Cardiac fibroblast (primary cell): ENCODE measurements at places on chromosomes 3 and 15.

DNA sequence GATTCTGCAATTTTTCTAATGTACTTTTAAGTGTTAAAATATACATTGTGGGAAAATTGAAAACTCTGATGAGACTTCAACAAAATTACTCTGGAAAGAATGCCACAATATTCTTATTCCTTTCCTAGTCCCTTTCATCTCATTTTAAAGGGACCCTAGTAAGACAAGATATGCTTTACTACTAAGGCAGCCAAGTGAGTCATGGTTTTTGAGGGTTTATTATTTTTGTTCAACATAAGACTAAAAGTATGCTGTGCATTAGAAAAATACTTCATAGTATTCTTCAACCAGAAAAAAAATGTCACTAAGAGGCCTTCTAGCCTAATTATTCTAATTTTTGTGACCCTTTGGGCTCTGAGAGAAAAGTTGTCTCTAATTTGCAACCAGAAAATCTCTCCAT is 7.4 kb downstream of the IL12A start:
- peak; percentile 45 for DNase-seq

- no peak for DNase-seq
Observed at GRCh38 chr15:70147778-70148177, 50.1 kb upstream of the TLE3 start.

DNA sequence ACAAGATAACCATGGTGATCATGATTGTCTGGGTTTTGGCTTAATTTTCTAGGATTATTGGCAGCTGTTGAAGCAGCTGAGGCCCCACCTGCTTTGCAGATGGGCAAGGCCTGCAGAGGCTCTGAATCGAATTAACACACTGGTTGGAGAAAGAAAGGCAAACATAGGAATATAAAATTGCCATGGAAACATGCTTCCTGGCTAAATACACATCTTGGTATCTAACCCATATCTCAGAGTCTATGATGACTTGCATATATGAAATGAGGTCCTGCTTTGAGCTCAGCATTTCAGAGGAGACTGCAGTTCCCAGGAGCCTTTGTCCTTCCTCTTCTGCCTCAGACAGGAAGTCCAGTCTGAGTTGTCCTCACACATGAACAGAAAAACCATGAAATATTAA is 24.3 kb upstream of the SV2B start:
- no peak for DNase-seq

- DNase-seq = no peak
Observed at GRCh38 chr3:50876947-50877346, 202.2 kb downstream of the DOCK3 start.

DNA sequence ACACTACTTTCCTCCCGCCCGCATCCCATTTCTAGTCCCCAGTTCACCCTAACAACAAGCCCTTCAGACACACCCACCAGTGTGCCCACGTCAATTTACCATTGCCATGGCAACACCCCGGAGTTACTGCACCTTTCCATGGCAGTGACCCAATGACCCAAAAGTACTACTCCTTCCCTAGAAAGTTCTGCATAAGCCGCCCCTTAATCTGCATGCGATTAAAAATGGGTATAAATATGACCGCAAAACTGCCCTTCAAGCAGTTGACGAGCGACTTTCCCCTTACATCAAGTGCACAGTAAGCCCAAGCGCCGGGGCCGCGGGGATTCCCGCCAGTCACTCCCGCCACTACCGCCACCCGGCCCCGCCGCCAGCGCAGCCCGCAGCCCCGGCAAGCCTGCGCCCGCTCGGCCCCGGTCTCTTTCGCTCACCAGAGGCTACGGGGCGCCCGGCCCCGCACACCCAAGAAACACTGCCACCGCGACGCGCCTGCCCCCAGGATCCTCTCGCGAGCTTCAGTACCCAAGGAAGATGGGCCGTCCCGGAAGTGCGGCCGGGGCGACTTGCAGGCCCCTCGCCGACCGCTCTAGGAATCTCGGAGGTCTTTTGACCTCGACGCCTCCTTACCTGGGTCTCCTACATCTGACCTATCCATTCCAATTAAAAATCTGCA is 27.2 kb upstream of the ZNF502 start:
- peak; percentile 90 for DNase-seq

DNA sequence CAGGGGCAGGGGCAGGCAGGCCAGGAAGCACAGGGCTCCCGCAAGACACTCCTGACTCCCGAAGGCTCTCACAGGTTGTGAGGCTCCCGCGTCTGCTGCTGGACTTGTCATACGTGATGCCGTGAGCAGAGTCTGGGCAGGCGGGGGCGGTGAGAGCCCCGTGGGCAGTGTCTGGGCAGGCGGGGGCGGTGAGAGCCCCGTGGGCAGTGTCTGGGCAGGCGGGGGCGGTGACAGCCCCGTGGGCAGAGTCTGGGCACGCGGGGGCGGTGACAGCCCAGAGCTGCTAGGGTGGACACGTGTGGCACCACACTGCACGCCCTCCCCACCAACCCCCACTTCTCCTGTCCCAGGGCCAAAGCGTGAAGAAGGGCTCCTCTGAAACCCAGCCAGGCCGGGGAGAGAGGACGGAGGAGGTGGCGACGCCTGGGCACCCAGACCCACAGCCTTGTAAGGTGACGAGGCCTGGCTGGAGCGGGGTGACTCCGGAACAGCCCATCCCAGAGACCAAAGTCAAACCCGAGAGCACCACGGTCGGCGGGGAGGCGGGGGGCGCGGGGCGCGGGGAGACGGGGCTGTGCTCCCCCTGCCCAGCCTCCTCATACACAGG is 35.0 kb downstream of the TNK2 start:
- DNase-seq = no peak

- DNase-seq = no peak
Observed at GRCh38 chr15:80416702-80417101, 12.5 kb downstream of the ARNT2 start.

GRCh38 chr15:90082140-90082715 is 20.0 kb downstream of the IDH2 start:
- no peak for DNase-seq

- no peak for DNase-seq
Observed at GRCh38 chr3:11552289-11553264, 91.1 kb downstream of the VGLL4 start.

DNA sequence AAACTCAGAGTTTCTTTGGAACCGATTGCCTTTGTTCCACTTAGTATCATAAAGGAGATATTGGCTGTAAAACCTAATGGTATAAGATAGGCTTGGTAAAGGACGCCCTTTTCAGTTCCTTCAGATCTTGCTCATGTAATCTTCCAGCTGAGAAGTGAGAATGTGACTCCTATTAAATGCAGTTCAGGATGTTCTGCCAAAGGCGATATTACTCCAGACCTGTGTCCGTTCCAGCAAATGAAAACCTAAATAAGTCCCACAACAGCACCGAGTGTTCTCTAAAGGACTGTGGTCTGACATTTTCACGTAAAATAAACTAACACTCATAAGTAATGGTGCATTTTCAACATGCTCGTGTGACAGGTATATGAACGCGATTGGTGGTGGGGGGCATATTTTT is 276.2 kb downstream of the FEZF2 start:
- no peak for DNase-seq

DNA sequence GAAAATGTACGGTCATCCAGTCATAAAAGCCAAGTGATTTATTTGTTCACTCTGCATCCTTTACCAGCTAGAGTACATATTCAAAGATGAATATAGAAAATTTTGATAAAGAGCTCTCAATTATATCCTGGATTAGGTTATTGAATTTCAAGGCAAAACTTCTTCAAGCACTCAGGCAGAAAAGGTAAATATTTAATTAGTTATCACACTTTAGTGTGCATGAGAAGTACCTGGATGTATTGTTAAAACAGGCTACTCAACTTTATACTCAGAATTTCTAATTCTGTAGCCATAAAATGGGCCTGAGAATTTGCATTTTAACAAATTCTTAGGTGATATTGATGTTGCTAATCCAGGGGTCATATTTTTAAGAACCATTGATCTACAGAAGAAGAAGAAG is 45.3 kb downstream of the ILDR1 start:
- no peak for DNase-seq

- no peak for DNase-seq
Observed at GRCh38 chr3:119161240-119161639, 12.2 kb upstream of the UPK1B start.

GRCh38 chr15:97686324-97686723 is 274.2 kb upstream of the ARRDC4 start:
- no peak for DNase-seq

DNA sequence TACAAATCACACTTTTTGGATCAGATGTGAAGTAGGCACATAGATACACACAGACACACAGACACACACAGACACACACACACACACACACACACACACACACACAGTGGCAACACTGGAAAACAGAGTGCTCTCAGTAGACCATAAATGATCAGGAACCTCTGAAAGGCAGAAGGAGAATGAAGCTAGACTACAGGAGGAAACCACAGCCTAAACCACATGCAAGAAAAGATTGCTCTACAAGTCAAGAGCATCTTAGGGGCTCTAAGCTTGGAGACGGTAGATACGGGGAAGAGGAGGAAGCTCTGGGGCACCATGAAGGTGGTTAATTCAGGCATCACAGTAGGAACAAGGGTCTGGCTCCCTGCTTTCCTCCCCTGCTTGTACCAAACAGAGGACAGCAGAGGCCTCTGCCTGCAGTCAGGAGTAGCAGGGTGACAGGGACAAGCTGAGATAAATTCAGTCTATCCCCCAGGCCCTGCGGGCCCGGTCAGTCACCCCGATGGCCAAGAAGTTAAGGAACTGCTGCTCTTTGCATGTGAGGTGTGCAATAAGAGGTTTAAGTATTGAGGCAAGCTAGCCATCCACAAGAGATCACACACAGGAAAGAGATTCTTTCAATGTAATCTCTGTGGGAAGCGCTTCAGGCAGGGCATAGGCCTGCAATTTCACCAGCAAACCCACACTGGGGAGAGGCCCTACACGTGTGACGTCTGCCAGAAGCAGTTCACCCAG is 23.5 kb upstream of the ARPIN start:
- no peak for DNase-seq

GRCh38 chr3:40877631-40878463 is 321.5 kb upstream of the CTNNB1 start:
- DNase-seq = peak; percentile 76

GRCh38 chr3:105798381-105798934 is 70.4 kb downstream of the CBLB start:
- peak; percentile 46 for DNase-seq

- DNase-seq = no peak
Observed at GRCh38 chr3:394775-395174, 198.2 kb downstream of the CHL1 start.

DNA sequence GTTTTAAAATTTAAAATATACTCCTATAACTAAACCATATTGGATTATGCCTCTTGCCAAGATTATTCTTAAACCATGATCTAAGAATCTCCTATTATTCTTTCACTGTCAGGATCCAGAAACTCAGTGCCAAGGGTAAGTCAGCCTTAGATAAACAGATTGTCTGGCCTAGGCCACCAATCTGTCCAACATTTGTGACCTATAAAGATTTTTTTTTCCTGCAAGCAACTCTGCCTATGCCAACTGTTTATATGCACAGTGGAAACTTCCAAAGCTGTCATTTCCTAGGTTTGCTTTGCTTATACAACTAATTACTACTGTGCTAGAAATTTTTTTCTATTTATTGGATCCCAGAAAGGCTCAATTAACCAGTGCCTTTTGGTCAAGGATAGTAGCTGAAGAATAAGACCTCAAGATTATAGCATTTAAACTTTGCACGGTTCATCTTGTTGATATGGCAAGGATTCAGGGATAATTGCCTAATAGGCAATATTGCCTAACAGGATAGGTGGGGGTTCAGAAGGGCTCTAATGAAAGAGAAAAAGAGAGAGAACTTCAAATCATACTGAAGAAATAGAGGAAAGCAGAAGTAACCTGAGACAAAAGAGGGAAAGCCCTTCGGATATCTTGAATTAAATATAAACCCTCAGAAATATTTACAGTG is 22.8 kb downstream of the GAP43 start:
- DNase-seq = no peak

DNA sequence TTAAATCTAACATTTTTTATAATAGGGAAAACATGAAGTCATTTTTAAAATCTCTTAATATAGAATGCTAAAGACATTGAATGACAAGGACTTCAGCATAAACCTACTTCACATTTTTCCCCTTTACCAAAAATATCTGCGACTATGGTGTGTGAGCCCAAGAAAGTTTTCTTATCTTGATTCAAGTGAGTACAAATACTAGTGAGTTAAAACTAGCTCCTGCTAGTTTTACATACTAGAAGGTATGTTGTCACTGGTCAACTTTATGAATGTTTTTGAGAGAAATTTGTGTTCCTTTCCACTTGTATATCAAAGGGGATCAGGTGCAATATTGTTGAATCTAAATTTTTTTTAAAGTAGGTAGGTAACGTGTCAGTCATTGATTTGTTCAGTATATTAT is 152.4 kb upstream of the CGNL1 start:
- DNase-seq = no peak

GRCh38 chr3:52688266-52688665 is 2.4 kb downstream of the GNL3 start:
- no peak for DNase-seq

DNA sequence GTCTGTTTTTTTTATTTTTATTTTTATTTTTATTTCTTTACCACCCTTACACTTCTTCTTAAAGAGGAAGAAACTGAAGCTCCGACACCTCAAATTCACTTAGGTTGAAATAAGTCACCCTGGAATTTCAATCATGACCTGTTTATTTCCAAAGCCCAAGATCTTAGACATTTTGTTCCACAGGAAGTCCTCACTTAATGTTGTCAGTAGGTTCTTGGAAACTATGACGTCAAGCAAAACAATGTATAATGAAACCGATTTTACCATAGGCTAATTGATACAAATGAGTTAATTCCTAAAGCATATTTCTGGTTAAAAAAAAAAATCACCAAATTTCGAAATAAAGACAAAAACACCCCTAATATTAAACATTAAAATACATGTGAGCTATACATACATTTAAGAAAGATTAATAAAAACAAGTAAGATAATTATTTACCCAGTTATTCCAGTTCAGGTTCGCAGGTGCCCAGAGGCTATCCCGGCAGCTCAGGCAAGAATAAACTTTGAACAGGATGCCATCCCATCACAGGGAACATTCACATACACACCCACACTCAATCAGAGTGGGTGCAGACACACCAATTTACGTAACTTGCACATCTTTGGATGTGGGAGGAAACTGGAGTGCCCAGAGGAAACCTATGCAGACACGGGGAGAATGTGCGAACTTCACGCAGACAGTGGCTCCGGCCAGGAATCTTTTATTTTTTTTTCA is 391.0 kb downstream of the RAP2B start:
- no peak for DNase-seq

DNA sequence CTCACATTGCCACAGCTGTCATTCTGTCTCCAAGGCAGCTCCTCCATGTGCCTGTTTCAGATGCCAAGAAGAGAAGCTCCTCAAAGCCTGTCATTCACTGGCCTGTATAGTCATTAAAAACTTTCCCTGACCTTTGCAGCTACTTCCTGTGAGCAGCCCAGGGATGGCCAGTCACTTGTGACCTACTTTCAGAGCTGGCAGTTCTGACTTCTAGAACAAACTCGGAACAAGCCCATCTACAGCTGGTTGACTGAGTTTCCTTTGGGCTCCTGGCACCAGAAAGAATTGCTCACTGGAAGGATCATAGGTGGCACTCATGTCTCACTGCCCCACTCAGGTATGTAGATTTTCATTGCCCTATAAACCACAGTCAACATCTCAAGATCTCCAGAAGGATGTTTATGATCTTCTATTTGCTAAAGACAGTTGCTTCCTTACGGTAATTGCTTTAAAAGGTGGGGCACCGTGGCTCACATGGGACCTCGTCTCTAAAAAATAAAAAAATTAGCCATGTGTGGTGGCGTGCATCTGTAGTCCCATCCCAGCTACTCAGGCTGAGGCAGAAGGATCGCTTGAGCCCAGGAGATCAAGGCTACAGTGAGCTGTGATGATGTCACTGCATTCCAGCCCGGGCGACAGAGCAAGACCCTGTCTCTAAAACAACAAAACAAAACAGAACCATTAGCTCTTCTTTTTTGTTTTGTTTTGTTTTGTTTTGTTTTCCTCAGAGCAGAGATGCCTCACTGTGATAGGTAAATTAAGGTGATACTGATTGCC is 11.2 kb upstream of the ATP13A3 start:
- peak; percentile 46 for DNase-seq
